Purkinje cell (primary cell): ENCODE measurements at places on chromosomes 6 and 20. TPM values are rescaled to one million over a fixed set of nuclear protein-coding genes. Genes with fewer than 3 reads are reported as not detected.

Gene DUSP15
- not detected in 2 replicates for polyA plus RNA-seq

Gene PTK6
- not detected in 2 replicates for polyA plus RNA-seq

Gene OR12D3
- polyA plus RNA-seq: not detected in 2 replicates

Gene NNAT
- 28.4 and 42.2 TPM in 2 replicates for polyA plus RNA-seq
